Retina (tissue), 1 donor: ENCODE measurements at places on chromosomes 7 and 10.
A peak's percentile ranks its signal among the peaks of the same experiment; 100 is the strongest.

DNA sequence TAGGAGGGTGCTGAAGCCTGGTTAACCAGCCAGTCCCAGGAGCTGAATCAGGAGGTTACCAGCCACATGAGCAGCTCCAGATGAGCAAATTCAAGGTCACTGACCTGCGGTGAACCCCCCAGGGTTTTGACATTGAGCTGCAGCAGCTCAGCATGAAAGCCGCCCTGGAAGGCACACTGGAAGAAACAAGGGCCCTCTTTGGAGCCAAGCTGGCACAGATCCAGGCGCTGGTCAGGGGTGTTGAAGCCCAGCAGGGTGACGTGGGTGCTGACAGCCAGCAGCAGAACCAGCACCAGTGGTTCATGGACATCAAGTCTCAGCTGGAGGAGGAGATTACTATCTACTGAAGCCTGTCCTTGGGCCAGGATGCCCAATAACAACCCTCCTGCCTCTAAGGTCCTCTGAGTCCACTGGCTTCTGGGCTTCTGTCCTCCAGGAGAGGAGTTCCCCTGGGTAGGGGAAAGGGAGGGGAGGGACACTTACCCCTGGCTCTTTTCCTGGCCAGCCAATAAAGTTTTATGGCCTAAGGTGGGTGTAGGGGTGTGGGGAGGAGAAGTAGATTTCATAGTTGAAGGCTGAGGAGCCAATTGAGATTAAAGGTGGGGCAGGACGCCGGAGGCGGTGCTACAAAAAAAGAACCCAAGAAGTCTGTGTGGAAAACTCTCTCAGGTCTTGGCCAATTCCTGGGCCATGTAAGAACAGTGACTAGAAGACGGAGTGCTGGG lies 29.4 kb upstream of the ATOH7 start:
- no peak for DNase-seq

DNA sequence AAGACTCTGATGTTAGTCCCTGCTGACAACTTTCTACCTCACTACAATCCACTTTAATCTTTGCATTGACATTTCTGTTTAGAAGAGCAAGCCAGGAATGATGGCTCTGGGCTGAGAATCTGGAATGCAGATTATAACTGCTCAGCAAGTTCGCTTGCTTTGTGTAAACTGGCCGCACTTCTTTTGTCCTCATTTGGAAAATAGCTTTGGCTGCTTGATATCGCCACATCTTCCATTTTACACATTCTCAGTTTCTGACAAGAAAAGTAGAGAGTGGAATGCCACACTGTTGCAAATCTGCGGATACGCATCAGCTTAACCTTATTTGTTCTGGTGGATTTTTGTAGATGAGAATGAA lies 429.8 kb downstream of the KCNMA1 start:
- no peak for DNase-seq

GRCh38 chr10:38730076-38730475 lies 635.9 kb downstream of the ZNF37A start:
- DNase-seq = no peak

DNA sequence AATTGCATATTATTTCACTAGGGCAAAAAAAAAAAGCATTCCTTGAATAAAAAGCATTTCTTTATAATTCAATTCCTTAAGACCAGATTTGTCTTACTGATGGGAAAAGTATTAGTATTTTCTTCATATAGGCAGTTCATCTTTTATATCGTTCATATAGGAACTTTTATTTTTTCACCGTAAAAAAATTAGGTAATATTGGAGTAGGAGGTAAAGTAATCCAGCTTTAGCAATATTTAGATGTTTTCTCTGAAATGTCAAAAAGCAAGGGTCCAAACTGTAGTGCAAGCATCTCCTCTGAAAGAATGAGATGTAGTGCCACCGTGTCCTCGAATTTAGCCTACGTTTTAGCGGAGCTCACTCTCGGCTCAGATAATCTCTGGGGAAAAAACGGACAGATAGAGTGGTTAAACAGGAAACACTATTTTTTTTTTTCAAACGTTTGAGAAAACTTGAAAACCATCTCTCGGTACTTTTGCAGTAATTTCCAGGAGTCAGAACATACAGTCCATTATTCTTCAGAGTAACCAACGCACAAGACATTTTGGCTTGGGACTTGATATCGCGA lies 5.5 kb upstream of the SPAG6 start:
- no peak for DNase-seq

DNA sequence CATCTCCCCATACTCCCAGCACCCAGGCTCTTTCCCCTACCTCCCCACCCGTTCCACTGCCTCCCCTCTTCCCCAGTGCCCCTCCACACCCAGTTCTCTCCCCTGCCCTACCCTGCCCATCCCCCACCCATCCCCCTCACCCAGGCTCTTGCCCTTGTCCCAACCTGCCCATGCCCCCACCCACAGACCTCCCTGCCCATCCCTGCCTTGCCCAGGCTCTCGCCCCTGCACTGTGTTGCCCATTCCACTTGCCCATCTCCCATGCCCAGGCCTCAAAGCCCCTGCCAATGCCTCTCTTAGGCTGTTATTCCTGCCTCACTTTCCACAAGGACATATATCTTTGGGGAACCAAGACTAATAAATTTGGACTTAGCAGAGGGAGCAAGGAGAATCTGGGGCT lies 262.6 kb upstream of the CXCL12 start:
- DNase-seq = no peak

DNA sequence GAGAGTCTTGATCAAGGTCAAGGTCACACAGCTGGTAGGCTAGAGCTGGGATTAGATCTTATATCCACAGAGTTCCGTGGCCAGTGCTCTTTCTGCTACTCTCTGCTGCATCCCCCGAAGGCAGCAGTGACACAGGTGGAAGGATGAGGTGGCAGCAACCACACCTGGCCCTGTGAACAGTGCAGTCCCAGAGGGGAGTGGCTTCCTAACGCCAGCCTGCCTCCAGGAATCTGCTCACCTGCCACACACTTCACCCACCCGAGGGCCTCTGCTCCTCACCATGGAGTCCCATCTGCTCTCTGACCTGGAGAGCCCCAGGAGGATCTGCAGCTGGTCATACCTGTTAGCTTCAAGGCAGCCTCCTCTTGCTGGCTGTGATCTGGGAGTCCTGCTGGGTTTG lies 484.2 kb downstream of the PLXNA4 start:
- DNase-seq = no peak

DNA sequence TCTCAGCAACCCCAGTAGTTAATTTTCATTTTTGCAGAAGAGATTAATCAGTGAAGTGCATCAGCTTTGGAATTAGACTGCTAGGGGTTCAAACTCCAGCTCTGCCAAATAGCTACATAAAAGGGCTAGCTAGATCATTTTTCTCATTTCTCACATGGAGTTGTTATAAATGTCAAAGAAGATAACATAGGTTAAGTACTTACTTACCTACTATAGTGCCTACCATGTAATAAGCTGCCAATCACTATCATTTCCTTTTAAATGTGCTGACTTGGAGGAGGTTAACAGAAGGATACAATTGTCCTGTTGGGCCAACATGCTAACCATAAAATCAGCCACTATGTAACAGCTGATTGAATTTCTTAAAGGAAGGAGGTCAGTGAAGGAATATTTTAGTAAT lies 40.7 kb downstream of the KDM7A start:
- no peak for DNase-seq

GRCh38 chr10:100739517-100740368 lies 5.6 kb upstream of the PAX2 start:
- peak; percentile 63 for DNase-seq

GRCh38 chr7:16278167-16278787 lies 143.1 kb downstream of the CRPPA start:
- no peak for DNase-seq

DNA sequence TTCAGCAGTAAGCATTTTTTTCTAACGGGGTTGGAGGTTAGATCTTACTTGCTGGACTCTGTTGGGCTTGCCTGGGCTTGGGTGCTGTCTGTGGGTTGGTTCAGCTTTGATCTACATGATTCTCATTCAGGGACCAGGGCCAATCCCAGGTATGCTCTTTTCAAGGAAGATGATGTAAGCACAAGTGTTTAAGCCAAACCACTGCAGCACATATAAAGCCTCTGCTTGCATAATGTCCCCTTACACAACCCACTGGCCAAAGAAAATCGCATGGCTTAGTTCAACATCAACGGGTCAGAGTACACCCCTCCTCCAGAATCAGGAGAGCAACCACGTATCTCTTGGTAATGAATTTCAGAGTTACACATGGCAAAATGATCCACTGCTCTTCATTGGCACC lies 83.9 kb downstream of the DNAJB9 start:
- no peak for DNase-seq

GRCh38 chr7:123500878-123501489 lies 33.4 kb downstream of the IQUB start:
- no peak for DNase-seq

DNA sequence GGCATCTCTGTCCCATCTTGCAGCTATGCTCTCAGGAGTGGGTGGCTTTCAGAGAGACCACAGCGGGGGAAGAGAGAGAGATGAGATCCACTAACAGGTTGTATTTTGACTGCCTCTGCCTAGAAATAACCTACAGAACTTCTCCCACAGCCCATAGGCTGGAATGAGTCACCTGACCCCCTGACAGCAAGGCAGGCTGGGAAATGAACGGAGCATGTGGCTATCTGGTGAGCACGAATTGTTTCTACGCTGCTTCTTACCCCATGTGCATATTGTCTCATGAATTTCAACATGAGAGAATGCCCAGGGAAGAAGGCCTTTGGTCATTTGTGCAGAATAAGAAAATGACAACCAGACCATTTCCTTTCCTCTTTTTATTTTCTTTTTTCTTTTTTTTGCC lies 151.3 kb downstream of the SNX10 start:
- no peak for DNase-seq

DNA sequence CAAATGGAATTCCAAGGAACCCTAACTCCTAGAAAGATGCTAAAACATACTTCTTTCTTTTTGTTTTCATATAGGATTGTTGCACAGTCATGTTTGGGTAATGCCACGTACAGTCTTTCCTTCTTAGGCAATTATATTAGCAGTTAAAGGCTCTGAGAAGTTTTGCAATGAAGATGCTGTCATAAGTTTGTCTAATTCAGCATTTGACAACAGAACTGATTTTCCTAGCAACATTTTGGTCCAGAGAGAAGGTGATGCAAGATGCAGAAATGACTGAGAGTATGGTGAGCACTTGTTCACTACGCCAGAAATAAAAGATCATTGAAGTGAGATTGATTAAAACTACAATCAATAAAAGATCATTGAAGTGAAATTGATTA lies 184.0 kb upstream of the PLXNA4 start:
- no peak for DNase-seq

GRCh38 chr7:155648752-155649339 lies 4.4 kb downstream of the RBM33 start:
- no peak for DNase-seq

- DNase-seq = no peak
These were observed 386 bp upstream of the EIF4EBP2 start for GRCh38 chr10:70403483-70404035.

- no peak for DNase-seq
These were observed 233.8 kb downstream of the PRKG1 start for GRCh38 chr10:51308116-51308515.

GRCh38 chr7:94351703-94352102 lies 43.0 kb upstream of the COL1A2 start:
- no peak for DNase-seq
